ENCODE measurements at places on chromosomes 6 and 20.

- DNase-seq: no peak
- H3K27ac ChIP-seq: no peak overlapping the region
- H3K27me3 ChIP-seq: no peaks in the 10 kb centered on the region
- no peak overlapping the region for H3K4me3 ChIP-seq
These were observed 33.7 kb downstream of the SLC9A8 start for GRCh38 chr20:49846206-49846807.

DNA sequence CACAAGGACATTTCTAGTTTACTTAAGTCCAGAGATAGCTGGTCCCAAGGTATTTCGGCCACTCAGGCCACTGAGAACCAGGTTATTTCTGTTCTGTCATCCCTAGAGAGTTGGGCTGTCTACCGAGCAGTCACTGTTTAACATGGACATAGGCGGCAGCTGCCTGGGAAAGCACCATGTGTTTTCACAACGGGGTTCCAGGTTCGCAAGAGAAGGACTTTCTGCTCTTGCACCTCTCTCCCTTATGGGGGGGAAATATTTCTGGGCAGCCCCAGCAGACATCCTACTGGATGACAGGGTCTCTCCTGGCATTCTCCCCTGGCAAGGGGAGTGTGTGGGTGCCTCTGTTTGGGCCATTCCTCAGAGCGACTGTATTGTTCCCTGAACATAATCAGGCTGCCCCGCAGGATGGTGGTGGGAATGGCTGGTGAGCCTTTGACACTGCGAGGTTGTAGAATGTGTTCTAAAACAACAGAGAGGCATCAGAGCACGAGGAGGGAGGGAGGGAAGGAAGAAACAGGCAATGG is 64.4 kb upstream of the DUSP22 start:
- no peak for DNase-seq
- H3K36me3 ChIP-seq: no peaks in the 10 kb centered on the region

- H3K27me3 ChIP-seq: no peaks in the 10 kb centered on the region
- H3K27ac ChIP-seq: no peak overlapping the region
- H3K4me1 ChIP-seq: no peaks in the 10 kb centered on the region
- no peak overlapping the region for H3K4me3 ChIP-seq
- H3K36me3 ChIP-seq: peaks cover 42% of the 10 kb centered on the region
- no peak for DNase-seq
These were observed 22.2 kb downstream of the SAMHD1 start for GRCh38 chr20:36929290-36929689.

DNA sequence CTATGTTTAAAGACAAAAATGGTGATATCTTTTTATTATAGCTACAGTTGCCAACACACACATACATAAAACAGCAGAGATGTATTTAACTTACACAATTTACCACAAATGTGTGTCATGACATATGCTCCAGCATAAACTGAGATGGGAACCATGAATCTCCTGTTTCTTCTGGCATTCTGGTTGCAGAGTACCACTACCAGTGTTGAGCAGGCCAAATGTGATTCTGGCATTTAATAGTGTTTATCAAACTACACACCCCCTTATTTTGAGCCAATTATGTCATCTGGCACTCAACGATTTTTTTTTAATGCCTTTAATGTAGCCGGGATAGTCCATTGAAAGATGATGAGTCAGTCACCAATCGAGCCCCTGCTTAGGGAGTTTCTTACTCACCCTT is 59.0 kb upstream of the TPD52L1 start:
- no peaks in the 10 kb centered on the region for H3K36me3 ChIP-seq
- H3K4me3 ChIP-seq: no peak overlapping the region

- no peak overlapping the region for H3K4me3 ChIP-seq
- H3K27ac ChIP-seq: no peak overlapping the region
- H3K27me3 ChIP-seq: no peaks in the 10 kb centered on the region
- H3K4me1 ChIP-seq: no peaks in the 10 kb centered on the region
- H3K36me3 ChIP-seq: no peaks in the 10 kb centered on the region
- no peak for DNase-seq
These were observed 284.2 kb upstream of the CHD6 start for GRCh38 chr20:41902346-41902745.

- H3K27me3 ChIP-seq: no peaks in the 10 kb centered on the region
- H3K4me1 ChIP-seq: no peaks in the 10 kb centered on the region
- H3K4me3 ChIP-seq: no peak overlapping the region
- no peak for DNase-seq
These were observed 108.8 kb upstream of the JARID2 start for GRCh38 chr6:15137086-15137485.

GRCh38 chr6:77010931-77011542 is 452.3 kb downstream of the HTR1B start:
- H3K36me3 ChIP-seq: no peaks in the 10 kb centered on the region
- H3K4me1 ChIP-seq: no peaks in the 10 kb centered on the region
- no peak for DNase-seq
- H3K4me3 ChIP-seq: no peak overlapping the region
- H3K27ac ChIP-seq: no peak overlapping the region

DNA sequence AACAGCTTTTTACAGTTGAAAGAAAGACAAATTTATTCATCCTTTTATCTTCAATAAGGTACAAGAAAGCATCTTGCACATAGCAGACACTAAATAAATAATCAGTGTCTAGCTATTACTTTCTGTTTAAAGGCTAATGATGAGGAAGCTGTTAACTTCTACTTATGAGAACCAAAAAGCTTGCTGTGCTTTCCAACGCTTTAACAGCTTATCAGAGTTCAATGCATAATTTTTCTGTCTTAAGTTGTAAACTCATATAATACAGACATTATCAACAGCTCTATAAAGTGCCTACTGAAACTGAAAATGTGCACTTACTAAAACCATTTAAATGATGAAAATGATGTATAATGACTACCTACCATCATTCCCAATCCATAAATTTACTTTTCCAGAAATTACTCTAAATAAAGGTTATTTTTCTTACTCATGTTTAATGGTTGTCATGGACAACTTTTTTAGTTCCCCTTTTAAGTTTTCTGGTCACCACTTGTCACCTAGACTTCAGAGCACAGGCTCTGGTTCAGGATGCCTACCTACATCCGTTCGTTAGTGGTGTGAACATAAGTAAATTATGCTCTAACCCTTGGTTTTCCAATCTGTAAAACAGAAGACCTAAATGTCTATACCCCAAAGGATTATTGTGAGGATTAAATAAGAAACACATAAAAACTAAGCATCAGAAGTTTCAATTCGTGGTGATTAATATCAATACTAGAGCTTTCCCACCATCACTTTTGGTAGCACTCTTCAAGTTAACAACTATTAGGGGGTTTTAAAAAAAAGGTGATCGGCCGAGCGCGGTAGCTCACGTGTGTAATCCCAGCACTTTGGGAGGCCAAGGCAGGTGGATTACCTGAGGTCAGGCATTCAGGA is 8.0 kb downstream of the PNISR start:
- no peak for DNase-seq
- H3K27me3 ChIP-seq: no peaks in the 10 kb centered on the region
- no peaks in the 10 kb centered on the region for H3K4me1 ChIP-seq

- no peaks in the 10 kb centered on the region for H3K36me3 ChIP-seq
- H3K27me3 ChIP-seq: no peaks in the 10 kb centered on the region
- DNase-seq: no peak
- H3K4me1 ChIP-seq: peaks cover 2% of the 10 kb centered on the region
These were observed 1.7 kb downstream of the STXBP5 start for GRCh38 chr6:147205690-147206600.
